ENCODE measurements at places on chromosomes 4 and X. TPM values are rescaled to one million over a fixed set of nuclear protein-coding genes. Genes with fewer than 3 reads are reported as not detected.

Gene TECRL
- total RNA-seq: not detected

Gene PAGE1
- not detected for total RNA-seq

Gene CT83
- not detected for total RNA-seq

Gene NXF3
- not detected for total RNA-seq

Gene TLR10
- total RNA-seq: not detected

Gene BCORL1
- total RNA-seq: 1.3 TPM

Gene SERPINA7
- not detected for total RNA-seq
